ENCODE measurements at places on chromosomes 1 and 21.
A peak's percentile ranks its signal among the peaks of the same experiment; 100 is the strongest.

DNA sequence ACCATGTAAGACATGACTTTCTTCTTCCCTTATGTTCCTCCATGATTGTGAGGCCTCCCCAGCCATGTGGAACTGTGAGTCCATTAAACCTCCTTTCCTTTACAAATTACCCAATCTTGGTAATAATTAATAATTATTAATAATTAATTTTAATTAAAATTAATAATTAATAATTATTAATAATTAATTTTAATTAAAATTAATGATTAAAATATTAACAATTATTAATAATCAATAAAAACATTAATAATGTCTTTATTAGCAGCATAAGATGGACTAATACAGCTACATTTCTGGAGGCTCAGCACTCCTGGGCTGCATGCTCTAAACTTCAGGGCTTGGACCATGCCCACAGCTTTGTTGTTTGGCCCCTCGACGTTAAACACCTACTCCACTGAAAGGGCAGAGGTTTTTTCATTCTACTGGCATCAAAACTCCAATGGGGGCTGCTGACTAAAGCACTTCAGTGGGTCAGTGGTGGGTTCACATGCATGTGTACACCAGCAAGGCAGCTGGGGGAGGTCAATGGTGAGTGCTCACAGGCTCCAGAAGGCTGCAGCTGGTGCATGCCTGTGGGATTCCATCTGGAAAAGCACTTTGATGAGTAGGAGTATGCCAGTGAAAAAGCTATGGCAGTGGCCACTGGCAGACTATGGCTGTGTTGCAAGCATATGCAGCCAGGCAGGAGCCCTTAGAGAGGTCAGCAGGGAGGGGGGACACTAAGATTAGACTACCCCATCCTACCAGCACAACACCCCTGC lies 561.3 kb downstream of the NCAM2 start:
- no peak for DNase-seq

DNA sequence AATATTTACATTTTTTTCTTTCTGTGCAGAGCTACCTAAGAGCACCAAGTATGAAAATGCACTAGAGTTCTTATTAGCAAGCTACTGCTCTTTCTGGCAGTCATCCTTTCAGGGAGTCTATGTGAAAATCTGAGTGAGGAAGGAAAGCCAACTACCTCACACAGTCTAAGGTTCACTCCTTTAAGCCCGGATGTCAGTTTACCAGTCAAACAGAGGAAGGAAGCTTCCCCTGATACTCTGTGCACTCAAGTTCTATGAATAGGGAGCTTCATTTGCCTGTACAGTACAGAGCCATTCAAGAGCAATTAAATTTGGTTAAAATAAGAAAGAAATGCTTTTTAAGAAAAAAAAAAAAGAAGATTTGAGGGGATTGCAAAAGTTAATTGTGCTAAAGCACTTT lies 6.9 kb downstream of the COL11A1 start:
- DNase-seq, result no peak

- DNase-seq, result no peak
Measured at GRCh38 chr1:228849011-228849541, 113.8 kb downstream of the RHOU start.

DNA sequence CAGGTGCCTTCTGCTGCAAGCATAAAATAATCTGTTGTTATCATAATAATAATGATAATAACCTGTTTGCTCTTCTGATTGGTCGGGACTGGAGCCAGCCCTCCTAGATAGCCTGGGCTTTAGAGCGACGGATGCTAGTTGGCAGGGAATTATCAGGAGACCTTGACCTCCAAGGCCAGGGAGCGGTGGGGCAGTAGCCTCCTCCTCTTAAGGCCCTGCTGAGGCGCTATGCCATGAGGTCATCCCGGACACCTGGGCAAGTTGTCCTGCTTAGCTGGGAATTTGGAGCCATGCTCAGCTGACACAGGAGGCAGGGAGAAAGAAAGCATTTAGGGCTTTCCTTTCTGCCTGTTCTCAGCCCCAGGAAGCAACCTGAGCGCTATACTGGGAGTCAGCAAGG lies 15.6 kb downstream of the C1orf115 start:
- no peak for DNase-seq

DNA sequence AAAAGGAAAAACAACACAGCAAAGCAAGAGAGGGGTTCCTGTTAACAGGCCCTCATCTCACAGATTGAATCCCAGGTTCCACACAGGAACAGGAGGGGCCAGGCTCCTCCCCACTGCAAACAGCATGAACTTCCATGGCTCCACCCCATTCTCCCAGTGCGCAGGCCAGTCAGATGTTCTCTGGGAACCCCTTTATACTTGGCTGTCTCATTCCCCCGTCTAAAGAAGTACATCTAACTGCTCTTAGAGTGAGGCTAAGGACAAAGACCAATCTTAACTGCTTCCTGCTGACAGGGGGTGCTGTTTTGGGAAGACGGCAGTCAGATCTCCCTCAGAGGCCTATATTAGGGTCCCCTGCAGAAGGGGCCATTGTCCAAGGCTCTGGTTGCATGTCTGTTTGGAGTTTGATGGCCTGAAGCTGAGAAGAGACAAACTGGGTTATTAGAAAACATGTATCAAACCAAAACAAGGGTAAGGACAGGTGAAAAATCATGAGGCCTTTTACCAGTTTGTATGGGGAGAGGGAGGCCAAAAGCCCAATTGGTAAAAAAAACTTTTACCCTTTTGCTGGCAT lies 10.5 kb upstream of the NASP start:
- DNase-seq, result no peak

DNA sequence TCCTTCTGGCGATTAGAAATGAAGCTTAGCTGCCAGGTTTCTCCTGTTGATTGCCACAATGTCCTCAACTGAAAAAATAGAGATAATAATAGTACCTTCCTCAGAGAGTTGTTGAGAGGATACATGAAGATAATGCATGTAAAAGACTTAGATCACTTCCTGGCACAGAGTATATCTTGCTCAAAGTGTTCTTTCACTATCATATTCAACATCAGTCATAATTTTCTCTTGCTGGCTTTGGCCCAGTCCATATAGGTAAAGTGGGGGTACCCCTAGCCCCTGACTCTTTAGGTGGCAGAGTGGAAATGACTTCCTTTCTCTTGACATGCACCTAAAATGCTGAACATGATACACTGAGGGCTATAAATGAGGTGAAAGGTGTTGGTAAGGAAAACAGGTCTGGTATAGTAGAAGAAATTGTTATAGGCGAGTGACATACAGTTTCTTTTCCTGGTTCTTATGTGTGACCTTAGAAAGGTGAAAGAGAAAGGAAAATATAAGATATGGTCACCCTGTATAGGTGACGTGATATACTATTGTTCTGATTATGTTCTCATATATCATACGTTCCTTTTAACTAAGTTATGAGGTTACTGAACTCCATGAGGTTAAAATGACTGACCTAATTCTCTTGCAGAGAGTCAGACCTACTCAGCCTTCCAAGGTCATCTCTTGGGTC lies 209.9 kb upstream of the DEPDC1 start:
- DNase-seq, result no peak

DNA sequence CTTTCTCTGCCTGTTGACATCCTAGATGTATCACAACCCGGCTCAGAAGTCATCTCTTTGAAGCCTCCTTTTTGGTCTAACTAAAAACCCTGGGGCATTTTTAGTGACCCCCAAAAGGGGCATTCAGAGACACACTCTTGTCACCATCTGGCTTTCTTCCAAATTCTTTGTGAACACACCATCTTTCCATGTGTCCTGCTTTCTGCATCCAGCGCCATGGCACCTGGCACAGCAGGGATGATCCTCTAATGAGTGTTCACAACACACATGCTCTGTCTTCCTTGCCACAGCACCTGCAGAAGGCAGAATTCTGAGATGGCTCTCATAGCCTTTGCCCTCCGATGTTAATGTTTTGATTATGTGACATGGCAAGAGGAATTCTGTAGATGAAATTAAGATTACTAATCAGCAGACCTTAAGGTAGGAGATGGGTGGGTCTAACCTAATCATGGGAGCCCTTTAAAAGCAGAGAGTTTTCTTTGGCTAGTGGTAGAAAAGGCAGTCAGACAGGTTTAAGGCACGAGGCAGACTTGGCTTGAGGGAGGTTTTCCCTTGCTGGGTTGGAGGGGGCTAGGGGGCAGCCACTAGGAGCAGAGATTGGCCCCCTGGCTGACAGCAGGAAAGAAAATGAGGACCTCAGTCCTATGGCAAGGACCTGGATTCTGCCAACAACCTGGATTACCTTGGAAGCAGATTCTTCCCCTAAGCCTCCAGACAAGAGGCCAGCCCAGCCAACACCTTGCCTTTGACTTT lies 4.9 kb upstream of the TMEM61 start:
- DNase-seq, result no peak

DNA sequence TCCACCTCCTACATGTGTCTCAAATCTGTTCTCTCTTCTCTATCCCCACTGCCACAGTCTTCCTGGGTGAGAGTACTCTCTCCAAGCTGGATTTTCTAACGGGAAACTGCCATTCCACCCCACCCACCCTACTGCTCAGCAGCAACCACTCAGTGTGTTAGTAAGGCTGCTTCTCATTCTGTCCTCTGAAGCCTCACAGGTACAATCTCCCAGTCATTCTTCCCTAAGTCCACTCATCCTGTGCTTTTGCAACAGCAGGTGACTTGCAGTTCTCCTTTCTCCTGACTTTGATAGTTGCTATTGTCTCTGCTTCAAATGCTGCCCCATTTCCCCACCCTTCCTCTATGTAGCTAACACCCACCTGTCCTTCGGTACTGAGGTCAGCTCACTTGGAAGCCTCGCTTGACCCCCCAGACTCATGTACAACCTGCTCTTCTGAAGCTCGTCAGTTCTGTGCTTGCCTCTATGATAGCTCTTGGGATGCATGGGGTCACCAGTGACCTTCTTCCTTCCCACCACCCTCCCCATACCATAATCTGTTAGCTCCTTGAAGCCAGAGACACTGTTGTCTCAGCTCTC lies 188.9 kb downstream of the RRAGC start:
- DNase-seq, result no peak

GRCh38 chr1:9753121-9753531 lies 70.6 kb downstream of the CLSTN1 start:
- DNase-seq, result no peak

DNA sequence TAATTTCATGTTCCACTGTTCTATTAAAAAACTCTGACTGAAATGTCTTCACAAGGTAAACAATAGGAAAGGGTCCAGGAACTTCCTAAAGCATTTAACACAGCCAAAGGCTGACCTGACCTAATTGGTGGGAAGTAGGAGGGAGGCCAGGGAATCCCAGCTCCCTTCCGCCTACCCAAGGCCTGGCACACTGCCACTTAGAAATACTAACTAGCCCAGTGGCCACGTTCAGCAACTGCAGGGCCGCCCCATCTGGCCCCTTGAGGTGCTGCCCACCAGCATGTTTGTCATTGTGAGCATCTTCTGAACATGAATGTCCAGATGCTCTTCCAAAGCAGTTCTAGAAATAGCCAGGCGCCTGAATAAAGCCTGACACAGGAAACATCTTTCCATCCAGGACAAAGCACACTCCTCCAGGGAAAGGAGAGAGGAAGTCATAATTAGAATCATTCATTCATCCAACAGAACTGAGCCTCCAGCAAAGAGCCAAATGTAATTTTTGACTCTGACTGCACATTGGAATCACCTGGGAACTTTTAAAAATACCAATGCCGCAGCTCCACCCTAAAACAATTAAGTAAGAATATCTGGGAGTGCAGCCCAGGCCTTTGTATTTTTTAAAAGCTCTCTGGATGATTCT lies 44.6 kb upstream of the BCL9 start:
- DNase-seq, result peak; percentile 53

GRCh38 chr1:61051719-61052394 lies 30.5 kb upstream of the NFIA start:
- DNase-seq, result peak; percentile 51

DNA sequence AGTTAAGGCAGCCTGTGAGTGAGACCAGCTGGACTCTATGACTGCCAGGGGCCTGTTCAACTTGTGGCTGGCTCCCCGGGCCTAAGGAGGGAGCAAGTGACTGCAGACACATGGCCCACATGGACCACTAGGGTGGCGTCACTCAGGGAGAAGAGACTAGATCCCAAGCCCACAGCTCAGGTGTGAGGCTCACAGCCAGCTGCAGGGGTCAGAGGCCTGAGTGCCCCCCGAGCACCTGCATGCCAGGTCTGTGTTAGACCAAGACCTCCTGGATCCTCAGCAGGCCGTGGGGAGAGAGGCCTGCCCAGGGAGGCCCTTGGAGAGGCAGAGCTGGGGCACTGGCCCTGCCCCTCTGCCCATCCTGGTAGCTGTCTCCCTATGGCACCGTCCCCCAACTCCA lies 142.4 kb upstream of the RUNX3 start:
- DNase-seq, result no peak

DNA sequence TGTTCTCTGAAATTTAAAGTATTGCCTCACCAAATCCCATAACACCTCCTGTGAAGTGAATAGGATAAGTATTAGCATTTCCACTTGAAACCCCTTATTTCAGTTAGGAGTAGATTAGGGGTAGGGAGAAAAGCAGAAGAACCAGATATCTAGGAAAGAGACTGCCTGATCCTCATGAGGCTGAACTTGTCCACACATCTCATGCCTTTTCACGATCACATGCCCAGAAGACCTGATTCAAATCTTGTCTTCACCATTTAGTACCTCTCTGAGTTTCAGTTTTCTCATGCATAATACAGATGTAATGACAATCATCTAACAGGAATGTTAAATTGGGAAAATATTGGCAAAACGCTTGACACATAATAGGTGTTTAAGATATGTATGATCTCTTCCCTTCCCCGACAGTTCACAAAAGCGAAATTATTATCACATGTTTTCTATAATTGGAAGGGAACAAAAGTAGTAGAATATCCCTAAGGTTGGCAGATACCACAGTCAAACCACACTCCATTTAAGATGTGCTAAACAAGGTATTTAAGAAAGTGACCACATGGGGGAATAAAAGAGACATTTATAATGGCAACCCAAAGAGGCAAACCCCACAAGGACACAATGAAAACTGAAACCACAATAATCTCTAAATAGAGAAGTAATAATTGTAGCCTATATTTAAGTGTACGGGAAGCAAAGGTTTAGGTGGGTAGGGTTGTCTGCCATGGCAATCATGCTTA lies 25.2 kb downstream of the GFI1 start:
- DNase-seq, result no peak

GRCh38 chr1:240304466-240304865 lies 212.8 kb downstream of the FMN2 start:
- no peak for DNase-seq

- DNase-seq, result no peak
Measured at GRCh38 chr1:80675454-80675853, 1125.3 kb upstream of the ADGRL2 start.

- no peak for DNase-seq
Measured at GRCh38 chr1:172895761-172896160, 155.0 kb downstream of the TNFSF18 start.

GRCh38 chr1:89724369-89725010 lies 91.6 kb downstream of the LRRC8C start:
- DNase-seq, result peak; percentile 31

DNA sequence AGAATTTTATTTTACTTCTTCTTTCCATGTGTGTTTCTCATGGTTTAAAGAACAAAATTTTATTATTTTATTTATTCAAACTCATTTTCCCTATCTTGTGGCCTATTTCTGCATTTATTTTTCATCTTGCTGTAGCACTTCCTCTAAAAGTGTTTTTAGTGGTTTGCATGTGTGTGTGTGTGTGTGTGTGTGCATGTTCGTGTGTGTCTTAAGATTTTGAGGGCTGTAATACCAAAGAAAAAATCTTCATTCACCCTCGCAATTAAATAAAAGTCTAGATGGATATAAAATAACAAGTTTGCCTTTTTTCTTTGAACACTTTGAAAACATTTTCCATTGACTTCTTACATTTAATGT lies 24.6 kb upstream of the FCRL3 start:
- no peak for DNase-seq

GRCh38 chr1:1360506-1361169 lies 2.3 kb upstream of the MXRA8 start:
- peak; percentile 80 for DNase-seq

GRCh38 chr1:245987219-245987545 lies 519.9 kb downstream of the SMYD3 start:
- no peak for DNase-seq

- no peak for DNase-seq
Measured at GRCh38 chr1:214216779-214217178, 64.2 kb upstream of the SMYD2 start.

All from right hindlimb (tissue), 1 donor.